Putamen (tissue), 1 donor: ENCODE measurements at places on chromosomes 11 and 22.

DNA sequence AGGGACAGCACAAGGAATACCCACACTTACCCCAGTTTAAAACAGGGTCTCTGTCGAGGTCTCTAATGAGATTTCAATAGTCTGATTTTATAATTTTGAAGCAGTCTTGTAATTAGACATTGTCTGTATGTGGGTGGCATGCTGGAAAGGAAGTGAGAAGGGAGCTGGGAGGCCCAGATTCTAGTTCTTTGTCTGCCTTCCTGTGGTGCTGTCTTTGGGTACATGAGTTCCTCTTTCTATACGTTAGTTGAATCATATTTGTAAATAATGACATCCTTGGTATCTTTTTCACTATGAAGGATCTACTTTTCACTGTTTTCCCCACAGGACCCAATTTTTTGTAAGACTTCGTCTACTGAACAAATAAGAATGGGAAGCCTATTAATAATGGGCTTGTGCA is 42.0 kb upstream of the TENM4 start:
- no peak for DNase-seq

DNA sequence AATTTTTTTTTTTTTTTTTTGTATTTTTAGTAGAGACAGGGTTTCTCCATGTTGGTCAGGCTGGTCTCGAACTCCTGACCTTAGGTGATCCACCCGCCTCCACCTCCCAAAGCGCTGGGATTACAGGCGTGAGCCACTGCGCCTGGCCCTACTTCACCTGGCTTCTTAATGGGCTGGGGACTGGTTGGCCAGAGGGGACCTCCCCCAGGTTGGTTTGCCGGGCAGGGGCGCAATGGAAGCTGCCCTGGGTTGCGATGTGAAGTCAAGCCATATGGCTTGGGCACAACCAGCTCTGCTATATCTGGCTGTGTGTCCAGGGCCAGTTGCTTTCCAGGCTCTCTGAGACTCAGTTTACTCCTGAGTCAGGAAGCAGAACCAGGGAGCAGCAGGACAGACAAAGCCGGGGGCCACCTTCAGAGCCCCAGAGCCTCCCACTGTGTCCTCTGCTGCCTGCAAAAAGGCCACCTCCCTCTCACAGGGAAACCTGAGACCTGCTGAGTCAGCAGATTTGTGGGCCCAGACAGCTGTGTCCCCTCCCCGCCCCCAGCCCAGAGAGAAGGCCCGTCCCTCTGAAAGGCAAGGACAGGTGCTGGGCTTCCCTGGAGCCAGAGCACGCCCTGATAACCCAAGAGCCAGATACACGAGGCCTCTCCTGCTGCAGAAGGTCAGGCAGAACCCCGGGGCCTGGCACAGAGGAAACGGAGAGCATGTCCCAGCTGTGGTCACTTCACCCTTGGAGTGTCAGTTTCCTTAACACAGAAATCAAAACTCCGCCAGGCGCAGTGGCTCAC is 29.2 kb upstream of the DAGLA start:
- no peak for DNase-seq

- DNase-seq: no peak
Measured at GRCh38 chr22:20131859-20132685, 468 bp downstream of the ZDHHC8 start.

DNA sequence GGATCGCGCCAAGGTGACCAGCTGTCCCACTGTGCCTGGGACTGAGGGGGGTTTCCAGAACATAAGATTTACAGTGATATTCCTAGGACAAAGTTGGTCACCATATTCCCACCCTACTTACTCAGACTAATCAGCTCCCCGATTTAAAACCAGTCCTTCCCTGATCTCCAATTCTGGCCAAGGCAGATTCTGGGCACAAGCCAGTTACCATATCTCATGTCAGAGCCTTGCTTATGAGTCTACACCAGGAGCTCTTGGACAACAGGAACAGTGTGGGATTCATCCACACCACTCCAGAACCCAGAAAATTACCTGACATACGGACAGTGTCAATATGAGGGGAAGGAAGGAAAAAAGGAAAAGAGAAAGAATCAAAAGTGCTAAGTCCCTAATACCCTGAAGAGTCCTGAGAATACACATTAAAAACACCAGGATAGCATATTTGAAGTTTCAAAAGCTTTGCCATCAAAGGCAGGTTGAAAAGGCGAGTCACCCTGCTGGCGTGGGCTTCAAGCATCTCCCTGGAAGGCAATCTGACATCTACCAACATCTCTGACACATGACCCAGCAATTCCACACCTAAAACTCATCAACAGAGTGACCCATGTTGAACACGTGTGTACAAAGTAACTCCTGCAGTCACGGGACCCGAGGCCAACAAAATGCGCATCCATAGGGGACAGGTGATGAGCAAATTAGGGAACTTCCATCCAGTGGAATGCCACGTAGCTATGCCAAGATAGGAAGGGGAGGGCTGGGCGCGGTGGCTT is 8.0 kb upstream of the IL2RB start:
- no peak for DNase-seq

- DNase-seq: no peak
Measured at GRCh38 chr11:79412761-79413160, 28.1 kb downstream of the TENM4 start.

DNA sequence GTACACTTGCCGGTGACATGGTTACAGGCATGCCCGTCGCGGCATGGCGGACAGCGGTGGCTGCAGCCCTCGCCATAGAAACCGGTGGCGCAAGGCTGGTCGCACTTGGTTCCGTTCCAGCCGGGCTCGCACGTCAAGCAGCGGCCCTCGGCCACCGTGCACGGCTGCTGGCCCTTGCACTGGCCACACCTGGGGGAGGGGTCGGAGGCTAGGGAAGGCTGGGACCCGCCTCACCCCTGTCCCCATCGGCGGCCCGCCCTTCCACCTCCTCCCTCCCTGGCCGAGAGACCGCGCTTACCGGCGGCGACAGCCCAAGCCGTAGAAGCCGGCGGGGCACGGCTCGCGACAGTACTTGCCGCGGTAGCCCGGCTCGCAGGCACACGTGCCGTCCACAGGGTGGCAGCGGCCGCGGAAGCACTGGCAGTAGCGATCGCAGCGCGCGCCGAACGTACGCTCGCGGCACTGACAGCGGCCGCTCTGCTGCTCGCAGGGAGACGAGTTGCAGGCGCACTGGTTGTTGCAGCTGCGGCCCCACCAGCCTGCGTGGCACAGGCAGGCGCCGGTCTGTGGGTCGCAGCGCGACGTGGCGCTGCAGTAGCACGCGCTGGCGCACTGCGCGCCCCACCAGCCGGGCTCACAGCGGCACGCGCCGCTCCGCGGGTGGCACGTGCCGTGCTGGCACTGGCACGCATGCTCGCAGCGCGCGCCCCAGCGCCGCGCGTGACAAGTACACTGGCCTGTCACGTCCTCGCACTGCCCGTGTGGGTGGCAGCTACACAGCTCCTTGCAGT is 6.7 kb downstream of the SCARF2 start:
- DNase-seq: no peak

DNA sequence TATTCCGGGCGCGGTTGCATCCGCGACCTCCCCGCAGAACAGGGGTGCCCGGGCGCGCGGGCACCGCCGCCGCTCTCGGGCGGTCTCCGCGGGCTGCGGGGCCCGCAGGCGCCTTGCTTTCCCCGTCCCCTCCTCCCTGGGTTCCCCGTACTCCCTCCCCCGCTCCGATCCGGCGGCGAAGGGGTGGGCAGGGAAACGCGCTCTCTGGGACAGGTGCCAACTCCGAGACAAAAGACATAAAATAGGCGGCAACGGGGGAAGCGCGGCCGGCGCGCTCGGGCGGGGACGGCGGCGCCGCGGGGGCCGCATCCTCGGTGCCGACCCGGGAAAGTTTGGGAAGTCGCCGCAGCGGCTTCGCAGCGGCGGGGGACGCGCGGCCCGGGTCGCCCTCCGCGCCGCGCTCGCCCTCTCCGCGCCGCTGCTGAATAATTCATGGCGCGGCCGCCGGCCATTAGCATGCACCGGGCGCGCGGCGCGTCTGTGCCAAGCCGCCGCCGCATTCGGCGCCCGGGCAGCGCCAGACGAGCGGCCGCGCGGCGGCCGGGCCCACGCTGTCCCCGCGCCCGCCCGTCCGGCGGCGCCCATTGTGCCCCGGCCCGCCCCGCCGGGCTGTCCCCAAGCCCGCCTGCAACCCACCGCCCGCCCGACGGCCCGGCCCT is 78.7 kb upstream of the PPARA start:
- DNase-seq: peak; percentile 95

DNA sequence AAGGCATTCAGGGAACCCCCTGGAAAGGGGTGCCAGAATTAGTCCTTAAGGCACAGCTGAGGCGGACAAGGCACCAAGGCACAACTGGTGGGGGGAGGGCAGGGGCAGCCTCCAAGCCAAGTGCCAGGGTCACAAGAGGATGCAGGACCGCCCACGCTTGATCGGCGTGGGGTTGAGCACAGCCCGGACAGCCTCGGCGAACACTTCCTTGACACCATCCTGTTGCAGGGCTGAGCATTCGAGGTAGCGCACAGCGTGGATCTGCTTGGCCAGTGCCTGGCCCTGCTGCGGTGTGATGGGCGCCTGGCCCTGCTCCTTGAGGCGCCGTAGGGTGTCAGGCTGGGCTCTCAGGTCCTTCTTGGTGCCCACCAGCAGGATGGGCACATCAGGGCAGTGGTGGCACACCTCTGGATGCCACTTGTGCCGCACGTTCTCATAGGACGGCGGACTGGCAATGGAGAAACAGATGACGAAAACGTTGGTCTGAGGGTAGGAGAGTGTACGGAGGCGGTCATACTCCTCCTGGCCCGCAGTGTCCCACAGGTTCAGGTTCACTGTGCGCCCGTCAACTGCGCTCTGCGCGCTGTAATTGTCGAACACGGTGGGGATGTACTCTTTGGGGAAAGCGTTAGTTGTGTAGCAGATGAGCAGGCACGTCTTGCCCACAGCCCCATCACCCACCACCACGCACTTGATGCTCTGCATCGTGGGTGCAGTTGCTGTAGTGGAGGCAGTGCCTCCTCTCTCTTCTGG is 13.1 kb downstream of the RHOG start:
- no peak for DNase-seq

DNA sequence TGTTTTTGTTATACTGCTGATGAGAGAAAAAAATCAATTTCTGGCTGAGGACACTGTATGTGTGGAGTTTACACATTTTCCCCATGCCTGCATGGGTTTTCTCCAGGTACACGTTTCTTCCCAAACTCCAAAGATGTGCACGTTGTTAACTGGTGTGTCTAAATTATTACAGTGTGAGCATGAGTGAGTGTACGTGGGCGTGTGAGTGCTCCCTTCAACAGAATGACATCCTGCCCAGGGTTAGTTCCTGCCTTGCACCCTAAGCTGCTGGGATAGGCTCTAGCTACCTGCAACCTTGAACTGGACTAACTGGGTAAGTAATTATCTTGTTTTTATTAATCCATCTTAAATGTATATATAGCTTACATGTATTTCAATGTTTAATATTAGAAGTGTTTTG is 5.5 kb downstream of the NPAT start:
- no peak for DNase-seq

- no peak for DNase-seq
Measured at GRCh38 chr11:64139049-64139448, 26.9 kb downstream of the MACROD1 start.

DNA sequence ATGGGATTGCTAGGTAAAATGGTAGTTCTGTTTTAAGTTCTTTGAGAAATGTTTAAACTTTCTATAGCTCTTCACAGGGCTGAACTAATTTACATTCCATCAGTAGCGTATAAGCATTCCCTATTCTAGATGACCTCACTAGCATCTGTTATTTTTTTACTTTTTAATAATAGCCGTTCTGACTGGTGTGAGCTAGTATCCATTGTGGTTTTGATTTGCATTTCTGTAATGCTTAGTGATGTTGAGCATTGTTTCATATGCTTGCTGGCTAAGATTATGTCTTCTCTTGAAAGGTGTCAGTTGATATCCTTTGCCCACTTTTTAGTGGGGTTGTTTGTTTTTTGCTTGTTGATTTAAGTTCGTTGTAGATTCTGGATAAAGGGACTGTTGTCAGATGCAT is 35.9 kb downstream of the MMP27 start:
- no peak for DNase-seq

GRCh38 chr11:64971421-64972233 is at the start of gene MAJIN:
MAJIN (minus strand) TSS chr11:64972108; CDS start chr11:64959405, 12,703 bp downstream.
- DNase-seq: peak; percentile 52

DNA sequence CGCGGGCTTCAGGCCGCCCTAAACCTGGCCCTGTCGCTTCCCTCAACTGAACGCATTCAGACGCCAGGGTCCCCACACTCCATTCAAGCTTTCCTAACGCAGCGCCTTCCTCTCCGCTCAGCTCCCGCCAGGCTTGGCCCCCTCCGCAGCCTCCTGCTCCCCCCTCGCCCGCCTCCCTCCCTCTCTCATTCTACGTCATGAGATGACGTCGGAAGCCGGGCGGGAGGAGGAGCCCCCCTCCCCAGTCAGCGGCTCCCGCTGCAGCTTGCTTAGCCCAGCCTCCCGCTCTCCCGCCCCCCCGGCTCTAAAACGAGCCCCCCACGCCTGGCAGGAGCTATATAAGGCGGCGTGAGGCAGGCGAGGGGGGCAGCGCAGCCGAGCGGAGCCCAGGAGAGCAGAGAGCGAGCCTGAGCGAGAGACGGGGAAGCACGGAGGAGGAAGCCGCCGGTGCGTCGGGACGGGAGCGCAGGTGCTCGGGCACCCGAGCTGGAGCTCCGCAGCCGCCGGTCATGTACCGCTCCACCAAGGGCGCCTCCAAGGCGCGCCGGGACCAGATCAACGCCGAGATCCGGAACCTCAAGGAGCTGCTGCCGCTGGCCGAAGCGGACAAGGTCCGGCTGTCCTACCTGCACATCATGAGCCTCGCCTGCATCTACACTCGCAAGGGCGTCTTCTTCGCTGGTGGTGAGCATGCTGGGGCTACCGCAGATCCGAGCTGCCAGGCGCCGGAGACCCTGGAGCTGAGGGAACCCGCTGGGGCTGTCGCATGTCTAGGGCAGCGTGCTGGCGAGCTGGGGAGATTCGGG is at the start of gene NPAS4:
TSS of gene NPAS4 (plus strand) at position 365 of the 806 bp plus-strand sequence. CDS start at position 510, 145 bp downstream.
- DNase-seq: peak; percentile 77

DNA sequence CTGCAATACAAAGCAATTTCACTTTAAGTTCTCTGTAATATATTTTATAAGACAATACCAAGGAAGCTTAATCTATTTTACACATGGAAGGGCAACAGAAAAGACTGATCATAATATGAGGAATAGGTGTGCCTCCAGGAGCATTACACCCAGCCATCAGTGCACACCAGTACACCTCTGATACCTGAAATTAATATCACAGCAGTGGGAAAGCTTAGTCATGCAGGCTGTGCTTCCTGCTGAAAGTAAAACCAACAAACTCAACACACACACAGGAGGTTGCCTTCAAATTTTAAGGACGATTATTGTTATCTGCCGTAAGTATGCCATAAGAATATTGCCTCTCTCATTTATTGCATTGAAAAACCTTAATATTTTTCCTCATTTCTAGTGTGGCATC is 1119.1 kb upstream of the TENM4 start:
- no peak for DNase-seq

- DNase-seq: no peak
Measured at GRCh38 chr11:73197348-73197747, 20.7 kb upstream of the P2RY2 start.

GRCh38 chr11:15673408-15673831 is 558.7 kb downstream of the INSC start:
- DNase-seq: no peak

DNA sequence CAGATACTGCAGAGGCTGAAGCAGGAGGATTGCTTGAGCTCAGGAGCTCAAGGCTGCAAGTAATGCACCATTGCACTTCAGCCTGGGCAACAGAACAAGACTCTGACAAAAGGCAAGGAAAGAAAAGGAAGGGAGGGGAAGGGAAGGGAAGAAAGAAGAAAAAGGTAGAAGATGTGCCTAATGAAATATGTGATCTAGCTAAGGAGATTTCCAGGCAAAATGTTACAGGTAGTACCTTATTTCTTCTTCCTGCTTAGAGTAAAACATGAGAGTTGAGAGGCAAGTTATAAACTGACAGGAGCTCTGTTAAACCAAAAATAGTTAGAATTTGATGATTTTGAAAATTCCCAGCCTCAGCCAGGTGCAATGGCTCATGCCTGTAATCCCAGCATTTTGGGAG is 4.7 kb upstream of the PELI3 start:
- no peak for DNase-seq
